Brain (organoid and tissue), 16 donors: ENCODE measurements at places on chromosomes 3 and 15.
A peak's percentile ranks its signal among the peaks of the same experiment; 100 is the strongest.

- no peak for DNase-seq
These were observed 565.3 kb upstream of the ROBO2 start for GRCh38 chr3:76474632-76475031.

- no peak for DNase-seq
These were observed 378.6 kb downstream of the MAGI1 start for GRCh38 chr3:65660000-65660598.

- no peak for DNase-seq
These were observed 17.5 kb downstream of the PLA2G4F start for GRCh38 chr15:42138968-42139386.

- no peak for DNase-seq
These were observed 654.9 kb upstream of the TBL1XR1 start for GRCh38 chr3:177852001-177852807.

GRCh38 chr3:123883701-123884202 lies 380 bp downstream of the MYLK start:
- DNase-seq = no peak

GRCh38 chr15:65408324-65409035 lies 14.3 kb downstream of the IGDCC4 start:
- no peak for DNase-seq

DNA sequence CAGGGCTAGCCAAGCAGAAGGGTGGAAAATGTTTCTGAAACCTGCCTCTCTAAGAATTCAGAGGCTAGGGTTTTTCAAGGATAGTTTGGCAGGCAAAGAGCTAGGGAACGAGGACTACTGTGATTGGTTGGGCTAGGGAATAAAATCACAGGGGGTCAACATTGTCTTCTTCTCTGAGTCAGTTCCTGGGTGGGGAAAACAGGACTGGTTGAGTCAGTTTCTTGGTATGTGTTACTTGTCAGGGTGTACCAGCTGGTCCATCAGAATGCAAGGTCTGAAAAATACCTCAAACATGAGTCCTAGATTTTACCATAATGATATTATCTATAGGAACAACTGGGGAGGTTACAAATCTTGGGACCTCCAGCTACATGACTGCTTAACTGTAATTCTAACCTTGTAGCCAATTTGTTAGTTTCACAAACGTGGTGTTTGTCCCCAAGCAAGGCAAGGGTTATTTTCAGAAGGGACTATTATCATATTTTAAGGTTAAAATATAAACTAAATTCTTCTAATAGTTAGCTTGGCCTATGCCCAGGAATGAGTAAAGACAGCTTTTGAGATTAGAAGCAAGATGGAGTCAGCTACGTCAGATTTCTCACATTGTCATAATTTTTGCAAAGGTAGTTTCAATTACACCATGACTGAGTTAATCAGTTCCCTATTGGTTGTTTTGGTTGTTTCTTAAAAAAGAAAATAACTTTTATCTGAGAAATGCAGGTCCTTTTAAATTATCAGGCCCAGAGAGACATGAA lies 231.5 kb downstream of the ALCAM start:
- DNase-seq = no peak

DNA sequence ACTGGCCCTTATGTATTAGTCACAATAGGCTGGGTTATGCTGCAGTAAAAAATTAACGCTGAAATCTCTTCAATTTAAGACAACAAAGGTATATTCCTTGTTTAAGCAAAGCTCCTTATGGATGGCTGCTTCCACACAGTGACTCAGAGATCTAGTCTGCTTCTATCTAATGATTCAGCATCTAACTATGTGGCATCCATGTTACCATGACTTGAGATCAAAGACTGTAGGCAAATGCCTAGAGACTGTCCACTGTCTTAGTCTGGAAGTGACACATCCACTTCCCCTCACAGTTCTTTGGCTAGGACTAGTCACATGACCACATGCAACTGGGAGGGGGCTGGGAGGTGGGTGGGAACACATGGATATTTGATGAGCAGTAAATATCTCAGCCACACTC lies 61.3 kb upstream of the PSMD6 start:
- DNase-seq = no peak

GRCh38 chr15:72200395-72201237 lies 3.0 kb upstream of the GRAMD2A start:
- DNase-seq = no peak

DNA sequence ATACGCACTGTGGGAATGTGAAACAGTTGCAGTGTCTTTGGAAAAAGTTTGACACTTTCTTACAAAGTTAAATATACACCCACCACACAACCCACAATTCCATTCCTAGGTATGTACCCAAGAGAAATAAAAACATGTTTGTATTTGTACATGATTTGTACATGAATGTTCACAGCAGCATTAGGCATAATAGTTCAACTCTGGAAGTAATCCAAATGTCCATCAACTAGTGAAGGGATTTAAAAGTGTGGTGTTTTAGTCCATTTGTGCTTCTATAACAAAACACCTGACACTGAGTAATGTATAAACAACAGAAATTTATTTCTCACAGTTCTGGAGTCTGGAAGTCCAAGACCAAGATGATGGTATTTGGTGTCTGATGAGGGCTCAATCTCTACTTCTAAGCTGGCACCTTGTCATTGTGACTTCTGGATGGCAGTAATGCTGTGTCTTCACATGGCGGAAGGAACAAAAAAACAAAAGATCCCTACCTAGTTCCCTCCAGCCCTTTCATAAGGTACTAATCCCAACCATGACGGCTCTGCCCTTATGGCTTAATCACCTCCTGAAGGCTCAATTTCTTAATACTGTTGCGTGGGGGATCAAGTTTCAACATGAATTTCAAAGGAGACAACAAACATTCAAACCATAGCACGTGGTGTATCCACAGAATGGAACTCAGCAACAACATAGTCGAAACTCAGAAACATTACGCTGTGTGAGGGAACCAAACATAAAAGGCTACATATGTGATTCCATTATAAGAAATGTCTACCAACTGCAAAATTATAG lies 120.5 kb downstream of the AQP9 start:
- no peak for DNase-seq

DNA sequence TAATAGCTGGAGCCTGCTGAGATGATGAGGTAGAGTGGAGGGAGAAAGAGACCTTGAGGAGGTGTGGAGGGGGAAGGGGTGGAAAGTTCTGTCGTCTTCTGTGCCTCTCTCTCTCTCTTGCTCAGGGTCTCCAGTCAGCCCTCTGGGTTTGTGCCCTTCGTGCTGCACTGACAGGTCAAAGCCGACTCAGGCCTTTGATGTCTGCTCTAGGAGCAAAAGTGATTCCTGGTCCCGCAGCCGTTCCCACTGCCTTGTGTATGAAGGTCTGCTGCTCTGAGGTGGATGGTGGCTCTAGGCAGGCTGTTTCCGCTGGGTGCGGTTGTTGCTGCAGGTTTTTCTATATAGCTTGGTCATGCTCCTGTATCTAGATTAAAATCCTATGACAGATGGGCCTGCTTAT lies 89.4 kb downstream of the IGF1R start:
- DNase-seq = no peak

- DNase-seq = no peak
These were observed 73.7 kb downstream of the CCNL1 start for GRCh38 chr3:157086060-157086750.

DNA sequence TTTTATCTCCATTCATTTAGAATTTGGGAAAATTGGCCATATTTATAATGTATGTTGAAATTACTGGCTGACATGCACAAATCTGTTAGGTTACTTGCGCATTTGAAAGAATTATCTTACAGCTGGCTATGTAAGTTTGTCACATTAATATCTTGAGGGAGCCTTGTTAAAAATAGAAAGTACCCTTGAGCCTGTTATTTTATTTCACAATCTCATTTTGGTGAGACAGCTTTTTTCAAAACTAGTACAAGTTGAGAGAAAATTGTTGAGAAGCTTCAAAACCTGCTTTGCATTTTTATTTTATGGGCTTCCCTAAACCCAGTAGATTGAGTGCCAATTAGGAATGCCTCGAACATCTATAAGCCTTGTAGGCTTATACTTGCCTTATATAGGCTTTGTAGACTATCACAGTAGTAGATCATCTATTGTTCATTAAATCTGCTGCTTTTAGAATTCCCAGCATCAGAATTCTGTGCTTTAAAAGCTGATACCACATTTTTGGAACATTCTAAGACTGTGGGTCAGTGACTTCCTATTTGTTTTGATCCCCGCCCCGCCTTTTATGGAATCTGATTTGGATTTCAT lies 6.3 kb downstream of the IDH3A start:
- DNase-seq = peak; percentile 18

DNA sequence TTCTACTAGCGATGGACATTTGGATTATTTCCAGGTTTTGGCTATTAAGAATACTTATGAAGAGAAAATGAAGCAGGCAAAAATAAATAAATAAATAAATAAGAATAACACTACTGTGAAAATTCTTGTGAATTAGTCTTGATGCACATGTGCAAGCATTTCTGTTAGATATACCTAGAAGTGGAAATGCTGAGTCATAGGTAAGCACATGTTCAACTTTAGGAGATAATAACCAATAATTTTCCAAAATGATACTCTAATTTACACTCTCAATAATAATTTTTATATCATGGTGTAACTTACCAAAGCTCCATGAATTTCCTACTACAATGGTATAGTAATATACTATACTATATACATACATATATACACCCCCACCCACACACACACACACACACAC lies 23.4 kb downstream of the EMC4 start:
- DNase-seq = no peak

DNA sequence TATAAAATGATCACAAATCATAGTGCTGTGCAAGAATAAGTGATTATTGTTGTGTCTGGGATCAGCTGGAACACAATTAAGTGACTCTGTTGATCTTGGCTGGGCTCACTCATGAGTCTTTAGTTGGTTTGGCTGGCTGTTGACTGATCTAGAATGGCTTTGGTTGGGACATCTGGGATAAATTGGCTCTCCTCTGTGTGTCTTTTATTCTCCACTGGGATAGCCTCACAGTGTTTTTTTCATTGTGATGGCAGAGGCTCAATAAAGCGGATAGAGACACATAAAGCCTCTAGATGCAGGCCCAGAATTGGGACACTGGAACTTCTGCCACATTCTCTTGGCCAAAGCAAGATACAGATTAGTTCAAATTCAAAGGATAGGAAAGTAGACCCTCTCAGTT lies 735.6 kb downstream of the PDCD6IP start:
- peak; percentile 2 for DNase-seq

DNA sequence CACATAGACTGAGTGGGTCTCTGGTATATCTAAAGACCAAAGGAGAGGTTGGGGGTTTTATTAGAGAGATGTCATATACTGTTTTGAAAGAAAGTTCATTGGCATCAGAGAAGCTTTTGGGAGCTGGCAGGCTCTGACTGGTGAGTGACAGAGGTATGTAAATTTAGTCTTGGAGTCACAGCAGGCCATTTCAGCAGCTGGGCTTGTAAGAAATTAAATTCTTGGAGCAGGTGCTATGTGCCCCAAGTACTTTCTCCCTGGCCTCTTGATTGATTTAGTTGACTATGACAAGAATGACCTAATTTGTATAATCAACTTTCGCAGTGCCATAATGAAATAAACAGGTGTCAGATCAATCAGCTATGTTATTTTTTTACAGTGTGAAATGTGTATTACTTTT lies 47.8 kb upstream of the CDAN1 start:
- no peak for DNase-seq

DNA sequence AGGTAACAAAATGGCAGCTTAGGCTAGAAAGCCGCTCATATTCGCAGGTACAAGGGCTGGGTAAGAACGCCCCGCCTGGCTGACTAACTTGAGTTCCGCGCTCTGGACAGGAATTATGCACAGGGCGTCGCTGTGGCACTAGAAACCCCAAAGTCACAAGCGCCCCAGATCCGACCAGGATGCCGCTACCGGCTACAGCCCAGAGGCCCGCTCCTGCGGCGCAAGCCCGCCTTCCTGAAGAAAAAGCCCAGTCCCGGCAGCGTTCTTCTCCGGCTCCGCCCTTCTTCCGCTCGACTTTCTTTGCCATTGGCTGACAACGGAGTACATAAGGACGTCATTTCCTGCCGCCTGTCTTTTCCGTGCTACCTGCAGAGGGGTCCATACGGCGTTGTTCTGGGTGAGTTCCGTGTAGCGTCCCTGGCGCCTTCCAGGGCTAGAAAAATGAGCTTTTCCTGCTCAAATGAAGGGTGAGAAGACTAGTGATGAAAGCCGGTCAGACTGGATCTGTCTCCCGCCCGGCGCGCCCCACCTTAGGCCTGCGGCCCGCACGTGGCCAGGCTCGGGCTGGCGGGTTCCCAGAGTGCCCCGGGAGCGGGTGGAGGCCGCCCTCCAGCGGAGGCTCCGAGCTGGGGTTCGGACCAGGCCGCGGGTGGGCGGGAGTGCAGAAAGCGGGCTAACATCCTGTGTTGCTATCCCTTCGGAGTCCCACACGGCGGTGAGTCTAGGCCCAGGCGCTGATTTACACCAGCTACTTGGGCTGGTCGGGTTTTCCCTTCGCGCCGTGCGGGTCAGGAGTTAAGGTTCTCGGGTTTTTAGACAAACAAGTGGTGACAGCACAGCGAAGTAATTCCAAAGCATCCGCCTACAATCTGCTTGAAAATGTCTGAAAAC lies at the start of gene RPSA:
RPSA (plus strand) TSS at position 353 of the 891 bp plus-strand sequence. CDS start 934 bp downstream, outside the sequence.
- peak; percentile 98 for DNase-seq

DNA sequence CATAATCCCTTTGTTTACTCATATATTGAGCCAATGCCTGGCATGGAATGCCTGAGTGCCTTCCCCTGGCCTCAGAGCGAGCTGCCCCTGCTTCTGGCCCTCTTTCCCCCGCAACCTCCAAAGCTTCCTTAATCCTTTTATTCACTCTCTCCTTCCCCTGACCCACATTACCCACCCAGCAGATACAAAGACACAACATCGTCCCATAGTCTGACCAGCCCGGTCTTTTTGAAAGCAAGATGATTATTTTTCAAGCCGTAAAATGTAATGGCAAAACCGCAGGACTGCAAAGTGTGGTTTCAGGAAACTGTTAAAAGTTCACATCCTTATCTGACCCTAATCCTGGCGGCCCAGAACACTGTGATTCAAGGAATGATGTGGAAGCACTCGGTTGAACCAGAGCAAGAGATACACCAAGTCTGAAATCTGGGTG lies 78.4 kb upstream of the LRTM1 start:
- DNase-seq = no peak

GRCh38 chr3:73753985-73754384 lies 129.2 kb upstream of the PDZRN3 start:
- DNase-seq = no peak

DNA sequence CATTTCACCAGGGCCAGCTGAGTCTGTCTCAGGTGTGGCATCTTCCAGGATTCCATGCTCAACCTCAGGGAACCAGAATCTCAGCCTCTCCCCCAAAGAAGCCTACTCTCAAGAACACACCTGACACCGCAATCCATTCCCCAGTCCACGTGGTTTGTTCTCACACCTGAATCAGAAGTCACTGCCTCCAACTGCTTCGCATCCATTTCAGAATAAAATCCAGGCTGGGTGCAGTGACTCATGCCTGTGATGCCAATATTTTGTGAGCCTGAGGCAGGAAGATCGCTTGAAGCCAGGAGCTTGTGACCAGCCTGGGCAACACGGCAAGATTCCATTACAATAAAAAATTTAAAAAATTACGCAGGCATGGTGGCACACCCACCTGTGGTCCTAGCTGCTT lies 212.2 kb downstream of the FOXP1 start:
- no peak for DNase-seq

GRCh38 chr15:57582090-57582489 lies 9.6 kb upstream of the MYZAP start:
- no peak for DNase-seq

- no peak for DNase-seq
These were observed 11.3 kb downstream of the PRKCI start for GRCh38 chr3:170233530-170233929.

GRCh38 chr15:57619746-57620145 lies 28.0 kb downstream of the MYZAP start:
- no peak for DNase-seq

GRCh38 chr15:75348034-75348561 lies 1.3 kb downstream of the NEIL1 start:
- no peak for DNase-seq
